ENCODE measurements at places on chromosomes 4 and X.

- no peak for DNase-seq
Measured at GRCh38 chrX:87518504-87518903, 902 bp downstream of the KLHL4 start.

DNA sequence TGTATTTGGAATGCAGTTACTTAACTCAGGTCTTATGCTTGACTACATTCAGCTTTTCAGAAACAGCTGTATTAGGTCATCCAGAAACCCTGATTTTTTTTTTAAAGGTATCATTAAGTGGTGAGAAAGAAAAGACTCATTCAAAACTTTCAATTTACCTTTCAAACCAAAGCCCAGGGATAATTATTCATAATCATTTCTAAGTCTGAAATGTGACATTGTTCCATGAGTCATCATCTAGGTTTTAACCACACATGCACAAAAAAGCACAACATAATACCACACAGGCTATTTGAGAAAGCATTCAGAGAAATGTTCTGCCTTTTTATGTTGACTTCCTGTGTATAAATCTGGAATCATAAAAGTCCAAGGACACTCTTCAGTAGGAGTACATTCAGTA lies 288.2 kb downstream of the IL1RAPL2 start:
- no peak for DNase-seq

DNA sequence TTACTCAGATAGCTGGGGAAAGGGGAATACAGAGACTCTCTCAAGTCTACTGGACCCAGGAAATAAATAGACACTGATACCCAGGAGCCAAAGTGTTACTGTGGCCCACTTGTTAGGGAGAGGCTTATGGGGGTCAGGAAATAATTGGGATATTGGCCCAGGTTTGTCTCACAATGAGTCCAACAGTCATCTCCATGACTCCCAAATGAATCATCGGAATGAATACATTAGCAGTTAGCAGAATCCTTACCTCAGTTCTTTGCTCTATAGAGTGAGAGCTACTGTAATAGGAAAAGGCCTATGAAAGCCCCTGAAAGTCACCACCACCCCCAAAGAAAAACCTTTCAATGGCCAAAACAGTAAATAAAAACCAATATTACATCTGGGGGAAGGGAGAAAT lies 42.4 kb upstream of the ARHGEF6 start:
- no peak for DNase-seq

DNA sequence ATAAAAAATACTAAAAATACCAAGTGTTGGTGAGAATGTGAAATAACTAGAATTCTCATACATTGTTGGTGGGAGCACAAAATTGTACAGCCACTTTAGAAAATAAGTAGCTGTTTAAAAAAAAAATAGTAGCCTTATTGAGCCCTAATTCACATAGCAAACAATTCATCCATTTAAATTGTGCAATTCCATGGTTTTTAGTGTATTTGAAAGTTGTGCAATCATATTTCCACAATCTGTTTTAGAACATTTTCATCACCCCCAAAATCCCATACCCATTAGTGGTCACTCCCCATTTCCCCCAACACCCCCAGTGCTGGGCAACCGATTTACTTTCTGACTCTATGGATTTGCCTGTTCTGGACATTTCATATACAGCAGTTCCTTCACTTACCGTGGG lies 37.1 kb downstream of the STX18 start:
- DNase-seq = no peak

- no peak for DNase-seq
Measured at GRCh38 chrX:118853596-118853995, 30.0 kb downstream of the ZCCHC12 start.

DNA sequence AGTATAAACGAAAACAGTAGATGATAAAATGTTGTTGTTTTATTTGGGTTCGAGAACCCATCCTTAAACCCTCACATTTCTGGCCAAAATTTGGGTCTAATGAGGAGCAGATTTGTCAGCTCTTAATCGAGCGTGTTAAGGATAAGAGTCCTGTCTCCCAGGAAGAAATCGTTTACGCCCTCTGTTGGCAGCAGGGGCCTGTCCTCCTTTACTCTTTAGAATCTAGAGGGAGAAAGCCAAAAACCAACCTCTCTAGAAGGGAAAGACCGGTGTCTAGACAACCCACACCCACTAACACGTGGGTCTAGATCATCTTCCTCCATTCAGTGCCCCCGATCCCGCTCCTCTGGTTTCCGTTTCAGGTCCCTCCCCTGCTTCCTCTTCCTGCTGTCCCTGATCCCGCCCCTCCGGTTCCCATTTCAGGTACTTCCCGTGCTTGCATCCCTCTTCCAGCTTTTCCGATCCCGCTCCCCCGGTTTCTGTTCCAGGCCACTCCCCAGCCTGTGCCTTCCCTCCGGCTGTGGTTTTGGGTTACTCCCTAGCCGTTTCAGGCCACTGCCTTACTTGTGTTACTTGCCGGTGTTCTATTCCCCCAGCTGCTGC lies 339.1 kb downstream of the PAPSS1 start:
- no peak for DNase-seq

DNA sequence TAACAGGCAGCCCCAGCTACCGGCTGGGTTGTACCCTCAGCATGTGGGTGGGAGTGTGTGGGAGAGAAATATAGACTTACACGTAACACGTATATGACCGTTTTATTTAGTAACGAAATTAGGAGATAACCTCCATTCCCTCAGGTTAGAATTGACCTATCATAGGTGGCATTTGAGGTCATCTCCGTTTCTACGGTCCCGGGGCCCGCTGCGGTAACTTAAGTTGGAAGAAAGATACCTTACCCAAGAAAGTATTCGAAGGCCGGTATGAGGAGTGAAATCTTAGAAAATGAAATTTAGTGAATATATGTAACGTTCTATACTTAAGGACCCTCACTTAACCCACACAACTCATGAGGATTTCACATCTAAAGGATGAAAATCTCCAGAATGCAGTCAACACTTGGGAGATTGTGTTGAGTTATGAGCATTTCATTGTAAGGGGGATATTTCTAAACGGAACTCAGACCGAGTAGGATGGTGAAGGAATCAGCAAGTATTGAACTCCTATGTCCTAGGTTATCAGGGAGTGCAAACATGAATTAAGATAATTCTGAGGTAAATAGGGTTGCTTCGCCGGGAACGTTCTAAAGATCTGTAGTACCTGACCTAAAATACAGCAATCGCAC lies 891 bp downstream of the CISD2 start:
- DNase-seq = no peak

- no peak for DNase-seq
Measured at GRCh38 chr4:24704149-24704548, 91.2 kb upstream of the SOD3 start.

DNA sequence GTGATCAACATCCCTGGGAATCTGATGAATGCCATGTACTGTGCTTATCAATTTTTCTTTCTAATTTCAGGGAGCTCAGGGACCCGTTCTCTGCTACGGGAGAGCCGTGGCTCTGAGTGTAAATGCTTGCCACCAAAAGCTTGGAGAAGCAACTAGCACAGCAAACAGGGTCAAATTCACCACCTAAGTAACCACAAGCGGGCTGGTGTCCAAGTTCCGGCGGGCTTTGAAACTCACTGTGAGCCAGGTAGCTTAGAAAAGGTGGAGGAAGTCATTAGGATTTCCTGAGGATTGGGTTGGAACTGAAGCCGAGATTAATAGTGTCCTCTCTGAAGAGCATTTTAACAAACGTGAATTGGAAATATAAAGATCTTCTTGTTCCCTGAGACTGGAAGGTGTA lies 87.2 kb downstream of the CLDN34 start:
- no peak for DNase-seq

DNA sequence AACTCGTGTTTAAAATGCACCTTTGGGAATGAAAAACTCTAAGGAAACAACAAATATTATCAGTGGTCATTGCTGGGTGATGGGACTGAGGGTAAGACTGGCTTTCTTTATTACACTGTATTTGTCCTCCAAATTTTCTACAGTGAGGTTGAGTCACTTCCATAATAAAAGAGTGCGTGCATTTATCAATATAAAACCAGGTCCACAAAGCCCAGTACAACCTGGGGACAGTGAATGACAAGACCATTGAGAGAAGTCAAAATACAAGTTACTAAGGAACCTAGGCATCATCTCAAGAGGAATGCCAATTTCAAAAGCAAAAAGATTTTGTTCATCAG lies 76.4 kb downstream of the MAGED4 start:
- no peak for DNase-seq

GRCh38 chr4:74441744-74442143 lies 3.2 kb upstream of the AREG start:
- DNase-seq = no peak

DNA sequence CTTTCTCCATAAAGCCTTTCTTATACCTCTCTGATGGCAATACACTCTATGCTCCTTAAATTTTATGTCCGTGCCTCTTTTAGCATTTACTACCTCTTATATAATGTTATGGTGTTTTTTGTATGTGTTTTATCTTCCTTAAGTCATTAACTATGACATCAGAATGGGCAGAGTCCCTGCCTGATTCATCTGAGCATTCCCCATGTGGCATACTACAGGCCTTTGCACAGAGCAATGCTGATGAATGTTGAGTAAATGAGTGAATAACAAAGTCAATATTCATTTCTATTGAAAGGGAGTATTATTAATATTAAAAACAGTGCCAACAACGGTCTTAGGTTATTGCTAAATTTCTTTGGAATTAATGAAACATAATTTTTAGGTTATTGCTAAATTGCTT lies 18.8 kb upstream of the RPS6KA3 start:
- no peak for DNase-seq

DNA sequence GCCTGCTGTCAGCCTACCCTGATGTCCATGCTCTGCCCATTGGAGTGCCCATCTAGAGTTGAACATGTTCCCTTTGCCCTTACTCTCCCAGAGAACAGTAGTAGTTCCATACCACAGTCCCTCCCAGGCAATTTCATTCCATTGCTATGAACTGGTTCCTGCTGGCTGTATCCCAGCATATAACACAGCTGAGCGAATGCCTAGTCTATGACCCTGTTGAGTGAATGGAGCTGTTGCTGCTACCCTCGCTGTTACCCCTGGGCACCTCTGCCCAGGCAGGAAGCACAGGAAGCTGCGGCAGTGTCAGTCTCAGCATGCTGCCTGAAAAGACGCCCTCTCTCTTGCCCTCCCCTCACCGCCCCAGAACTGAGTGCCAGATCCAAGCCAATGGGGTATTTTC lies 73.3 kb downstream of the SOX3 start:
- no peak for DNase-seq

DNA sequence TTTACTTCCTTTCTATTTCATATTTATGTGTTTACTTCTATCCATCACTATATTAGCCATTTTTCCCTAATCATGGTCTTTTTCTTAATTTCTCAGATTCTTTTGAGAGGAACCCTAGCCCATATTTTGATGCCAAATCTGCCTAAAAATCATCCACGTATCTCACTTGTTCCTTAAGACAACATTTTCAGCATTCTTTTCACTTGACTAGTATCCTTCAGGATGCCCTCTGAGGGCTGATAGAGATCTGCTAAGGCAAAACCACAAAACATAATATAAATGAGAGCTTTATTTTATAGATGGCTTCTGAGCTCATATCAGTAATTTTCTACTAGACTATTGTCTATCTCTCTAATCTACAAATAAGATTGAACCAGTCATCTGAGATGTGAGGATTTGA lies 341.9 kb downstream of the GPM6A start:
- DNase-seq = no peak

- no peak for DNase-seq
Measured at GRCh38 chrX:6667048-6667768, 132.3 kb upstream of the VCX3A start.

GRCh38 chr4:82123934-82124333 lies 249.9 kb downstream of the HNRNPD start:
- DNase-seq = no peak

- DNase-seq = peak; percentile 38
Measured at GRCh38 chrX:34578237-34578636, 78.8 kb downstream of the TMEM47 start.

DNA sequence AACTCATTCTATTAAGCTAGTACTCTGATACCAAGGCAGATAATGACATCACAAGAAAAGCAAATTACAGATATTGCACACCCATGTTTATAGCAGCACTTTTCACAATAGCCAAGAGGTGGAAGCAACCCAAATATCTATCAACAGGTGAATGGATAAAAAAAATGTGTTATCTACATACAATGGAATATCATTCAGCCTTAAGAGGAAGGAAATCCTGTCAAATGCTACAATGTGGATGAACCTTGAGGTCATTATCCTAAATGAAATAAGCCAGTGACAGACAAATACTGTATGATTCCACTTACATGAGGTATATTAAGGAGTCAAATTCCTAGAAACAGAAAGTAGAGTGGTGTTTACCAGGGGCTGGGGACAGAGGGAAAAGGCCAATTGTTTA lies 14.3 kb downstream of the FABP2 start:
- no peak for DNase-seq

- DNase-seq = peak; percentile 1
Measured at GRCh38 chrX:3550160-3550751, 163.2 kb downstream of the PRKX start.

All from NCI-H510A treated with DMSO at 0.1 percent for 48 hours (cell line).